ENCODE measurements at places on chromosomes 5 and 9.

GRCh38 chr9:101477214-101477613 is 41.6 kb upstream of the ALDOB start:
- DNase-seq, result no peak

GRCh38 chr5:32450952-32451351 is 6.4 kb upstream of the ZFR start:
- DNase-seq, result no peak

DNA sequence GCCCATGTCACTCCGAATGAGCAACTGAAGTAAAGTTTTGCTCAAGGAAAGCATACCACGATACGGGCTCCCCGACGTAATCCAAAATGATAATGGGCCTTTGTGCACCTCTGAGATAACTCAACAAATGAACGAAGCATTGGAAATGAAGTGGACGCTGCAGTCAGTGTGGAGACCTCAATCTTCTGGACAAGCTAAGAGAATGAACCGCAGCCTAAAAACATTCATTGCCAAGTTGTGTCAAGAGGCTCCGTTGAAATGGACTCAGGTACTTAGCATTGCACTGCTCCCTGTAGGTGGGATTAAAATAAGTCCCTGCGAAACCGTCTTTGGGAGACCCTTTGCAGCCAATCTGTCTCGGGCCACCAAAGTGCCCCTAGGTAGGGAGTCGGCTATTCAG is 3.9 kb upstream of the LCN9 start:
- no peak for DNase-seq

GRCh38 chr9:79868567-79869189 is 296.9 kb downstream of the TLE4 start:
- DNase-seq, result no peak

GRCh38 chr9:98187926-98188325 is 4.5 kb downstream of the CORO2A start:
- no peak for DNase-seq

- peak; percentile 56 for DNase-seq
Observed at GRCh38 chr9:105138306-105138801, 106.1 kb upstream of the SLC44A1 start.

DNA sequence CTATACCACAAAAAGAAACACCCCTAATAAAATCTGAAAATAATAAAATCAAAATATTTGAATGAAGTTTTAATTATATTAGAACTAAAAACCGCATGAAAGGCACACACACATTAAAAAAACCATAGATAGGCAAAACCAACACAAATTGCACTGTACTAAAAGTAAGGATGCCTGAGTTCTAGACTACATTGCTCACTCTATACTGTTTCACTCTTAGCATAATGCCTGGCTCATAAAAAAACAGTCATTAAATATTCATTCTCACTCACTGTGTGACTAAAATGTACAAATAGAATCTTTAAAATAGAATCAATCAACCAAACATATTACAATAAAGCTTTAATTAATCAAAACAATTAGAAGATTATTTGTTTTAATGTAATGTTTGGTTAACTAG is 41.7 kb downstream of the CETN3 start:
- no peak for DNase-seq

- DNase-seq, result no peak
Observed at GRCh38 chr9:19445452-19445851, 36.6 kb downstream of the ACER2 start.

DNA sequence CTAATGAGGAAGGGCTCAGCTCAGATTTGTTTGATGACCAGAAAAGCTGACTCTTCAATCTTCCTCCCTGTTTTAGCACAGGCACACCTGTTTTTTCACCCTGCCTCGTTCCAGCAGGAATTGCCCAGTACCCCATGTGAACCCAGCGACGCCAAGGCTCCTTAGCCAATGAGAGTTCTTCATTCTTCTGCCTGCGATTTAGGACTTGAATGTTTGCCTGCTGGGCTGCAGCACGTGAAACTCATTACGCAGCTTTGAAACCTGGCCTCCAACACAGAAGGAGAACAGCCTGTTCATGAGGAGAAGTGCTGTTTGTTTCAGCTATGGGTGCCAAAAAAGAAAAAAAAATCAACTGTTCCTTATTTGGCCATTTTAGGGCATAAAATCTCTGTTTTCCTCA is 315.5 kb downstream of the TRPM3 start:
- no peak for DNase-seq

- DNase-seq, result no peak
Observed at GRCh38 chr5:151432210-151432609, 15.2 kb upstream of the SLC36A1 start.

- no peak for DNase-seq
Observed at GRCh38 chr9:12698986-12699385, 5.8 kb downstream of the TYRP1 start.

DNA sequence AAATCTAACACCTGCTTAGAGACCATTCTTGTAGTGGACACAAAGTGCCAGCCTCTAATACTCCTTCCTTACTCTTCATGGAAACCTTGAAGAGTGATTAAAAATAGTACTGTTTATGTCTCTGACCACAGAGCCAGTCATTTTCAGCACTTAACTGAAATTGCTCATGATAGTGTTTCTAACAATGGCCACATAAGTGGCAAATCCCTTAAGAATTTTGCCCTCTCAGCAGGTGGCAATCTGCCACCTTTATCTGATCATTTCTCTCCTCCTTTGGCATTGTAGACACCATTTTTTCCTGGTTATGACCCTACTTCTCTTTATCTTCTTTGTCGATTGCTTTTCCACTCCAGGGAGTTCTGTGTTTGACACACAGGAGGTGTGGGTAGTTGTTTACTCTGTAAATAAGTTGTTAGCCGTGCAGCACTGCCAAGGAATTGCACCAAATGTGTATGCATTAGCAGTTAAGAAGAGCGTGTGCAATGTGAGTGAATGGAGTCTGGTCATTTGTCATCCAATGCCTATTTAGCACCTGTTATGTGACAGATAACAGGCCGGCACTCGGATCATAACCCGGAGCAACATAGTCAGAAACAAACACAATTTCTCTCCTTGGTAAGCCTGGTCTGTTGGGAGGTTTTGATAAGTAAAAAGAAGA is 36.8 kb upstream of the STARD4 start:
- DNase-seq, result no peak

GRCh38 chr5:64690417-64691151 is at the start of gene SHISAL2B:
Gene SHISAL2B (plus strand): TSS chr5:64690503. CDS start chr5:64690624, 121 bp downstream.
- no peak for DNase-seq

GRCh38 chr9:100303747-100304146 is 49.0 kb downstream of the TEX10 start:
- no peak for DNase-seq

- no peak for DNase-seq
Observed at GRCh38 chr9:122201641-122202040, 27.1 kb downstream of the LHX6 start.

GRCh38 chr5:31347552-31347905 is 154.0 kb downstream of the CDH6 start:
- DNase-seq, result no peak

- no peak for DNase-seq
Observed at GRCh38 chr9:14092344-14092743, 221.6 kb downstream of the NFIB start.

- DNase-seq, result no peak
Observed at GRCh38 chr9:70043285-70043684, 363 bp upstream of the MAMDC2 start.

DNA sequence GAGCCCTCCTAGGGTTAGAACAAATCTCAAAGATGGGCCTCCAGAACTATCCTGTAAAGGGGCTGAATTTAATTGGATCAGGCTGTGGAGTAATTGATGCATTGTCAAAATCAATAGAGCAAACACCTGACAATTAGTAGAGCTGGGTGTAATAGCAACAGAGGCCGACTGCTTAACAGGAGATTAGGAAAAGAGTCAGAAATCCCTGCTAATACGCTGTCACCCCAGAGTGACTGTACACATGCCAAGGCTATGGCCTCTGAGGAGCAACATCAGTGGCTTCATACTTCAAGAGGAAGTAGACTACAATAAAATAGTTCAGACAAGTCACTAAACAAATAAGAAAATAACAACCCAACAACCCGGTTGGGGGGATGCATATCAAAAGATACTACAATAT is 18.7 kb upstream of the GRPEL2 start:
- no peak for DNase-seq

DNA sequence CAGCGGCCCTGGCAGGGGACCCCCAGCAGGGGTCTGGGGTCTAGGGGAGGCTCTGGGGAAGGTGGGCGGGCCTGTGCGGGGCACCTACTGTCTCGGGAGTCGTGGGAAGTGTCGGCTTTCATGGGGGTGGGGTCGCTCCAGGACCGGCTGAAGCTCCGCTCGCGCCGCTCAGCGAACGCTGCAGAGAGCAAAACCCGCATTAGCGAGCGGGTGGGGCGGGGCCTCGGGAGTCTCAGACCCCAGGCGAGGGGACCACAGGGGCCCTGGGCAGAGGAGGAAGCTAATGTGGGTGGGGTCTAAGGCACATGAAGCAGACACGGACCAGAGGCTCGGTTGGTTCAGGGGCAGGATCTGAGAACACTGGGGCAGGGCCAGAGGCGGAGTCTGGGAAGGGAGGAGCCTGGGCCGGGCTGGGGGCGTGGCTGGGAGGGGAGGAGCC is 5.5 kb downstream of the NSMF start:
- peak; percentile 85 for DNase-seq

DNA sequence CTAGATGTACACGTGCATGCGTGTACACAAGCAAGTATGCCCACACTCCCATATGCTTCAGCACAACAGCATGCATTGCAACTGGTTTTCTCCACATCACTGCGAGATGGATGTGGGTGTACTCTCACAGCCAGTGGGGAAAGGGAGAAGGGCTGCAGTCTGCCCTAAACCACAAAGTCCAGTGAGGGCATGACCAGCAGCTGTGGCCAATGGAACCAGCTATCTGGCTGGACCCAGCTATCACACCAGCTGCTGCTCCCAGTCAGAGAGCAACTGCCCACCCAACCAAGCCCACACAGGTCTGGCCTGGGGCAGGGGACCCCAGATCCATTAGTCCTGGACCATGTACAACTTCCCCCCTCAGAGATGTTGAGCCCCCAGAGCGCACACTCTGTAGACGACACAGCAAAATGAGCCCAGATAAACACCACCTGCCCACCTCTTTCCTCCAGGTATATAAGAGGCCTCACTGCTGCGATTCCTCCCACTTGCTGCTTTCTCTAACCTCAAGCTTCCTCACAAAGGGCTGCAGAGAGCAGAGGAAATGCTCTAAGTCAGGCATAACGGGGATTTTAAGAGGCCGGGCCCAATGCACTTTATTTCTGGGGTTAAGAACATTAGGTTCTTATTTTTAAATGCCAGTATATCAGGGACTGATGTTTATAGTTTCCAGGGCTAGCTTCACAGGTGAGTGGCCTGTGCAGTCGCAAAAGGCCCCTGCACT is 39.0 kb downstream of the SHB start:
- DNase-seq, result no peak

- peak; percentile 45 for DNase-seq
Observed at GRCh38 chr9:107674721-107675277, 185.2 kb upstream of the KLF4 start.

GRCh38 chr9:70490478-70490877 is 76.0 kb upstream of the KLF9 start:
- no peak for DNase-seq

- DNase-seq, result no peak
Observed at GRCh38 chr5:88888291-88888690, 5.3 kb upstream of the MEF2C start.

DNA sequence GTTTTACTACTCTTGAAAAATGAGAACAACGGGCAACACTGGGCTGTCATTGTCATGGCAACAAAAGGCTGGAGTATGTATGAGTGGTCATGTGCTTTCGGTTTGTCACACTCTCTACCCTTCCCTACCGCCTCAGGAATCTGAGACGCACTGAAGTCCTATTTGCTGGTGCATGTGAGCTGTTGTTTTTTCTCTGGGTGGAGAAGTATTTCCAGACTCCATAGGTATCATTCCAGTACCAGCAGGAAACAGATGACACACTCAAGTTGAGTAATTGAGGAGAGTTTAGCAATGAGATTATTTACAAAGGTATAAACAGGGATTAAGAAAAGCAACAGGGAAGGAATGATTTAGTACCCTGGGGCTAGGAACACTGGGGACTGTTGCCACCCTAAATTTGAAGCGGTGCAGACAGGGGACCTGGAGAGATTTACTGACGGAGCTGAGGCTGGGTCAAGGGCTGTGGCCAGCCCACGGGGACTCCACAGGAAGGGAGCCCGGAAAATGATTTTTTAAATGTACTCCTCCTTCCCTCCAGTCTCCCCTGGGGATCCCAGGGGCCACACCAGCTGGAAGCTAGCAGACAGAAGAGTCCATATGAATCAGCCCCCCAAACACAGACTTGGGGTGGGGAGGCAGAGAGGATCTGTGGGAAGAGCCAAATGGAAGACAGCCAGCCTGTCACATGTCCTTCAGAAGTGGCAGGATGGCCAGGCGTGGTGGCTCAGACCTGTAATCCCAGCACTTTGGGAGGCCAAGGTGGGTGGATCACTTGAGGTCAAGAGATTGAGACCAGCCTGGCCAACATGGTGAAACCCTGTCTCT is 13.2 kb upstream of the ZBTB43 start:
- DNase-seq, result no peak

DNA sequence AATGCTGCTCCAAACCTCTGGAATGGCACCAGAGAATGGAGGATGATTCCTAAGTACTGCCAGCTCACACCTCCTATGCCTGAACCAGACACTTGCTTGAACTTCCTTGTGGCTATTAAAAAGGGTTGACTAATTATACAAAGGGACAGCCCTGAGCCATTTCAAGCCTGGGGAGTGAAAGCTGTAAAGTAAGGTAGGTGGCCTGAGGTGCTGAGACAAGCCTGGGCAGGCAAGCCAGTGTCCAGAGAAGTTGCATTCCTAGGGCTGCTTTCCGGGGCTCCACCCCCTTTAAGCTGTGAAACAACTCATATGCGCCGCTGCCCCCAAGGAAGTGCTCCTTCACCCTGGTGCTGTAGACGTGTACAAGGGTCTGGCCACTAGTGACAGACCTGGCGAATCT is 79.9 kb upstream of the SLC1A3 start:
- no peak for DNase-seq

DNA sequence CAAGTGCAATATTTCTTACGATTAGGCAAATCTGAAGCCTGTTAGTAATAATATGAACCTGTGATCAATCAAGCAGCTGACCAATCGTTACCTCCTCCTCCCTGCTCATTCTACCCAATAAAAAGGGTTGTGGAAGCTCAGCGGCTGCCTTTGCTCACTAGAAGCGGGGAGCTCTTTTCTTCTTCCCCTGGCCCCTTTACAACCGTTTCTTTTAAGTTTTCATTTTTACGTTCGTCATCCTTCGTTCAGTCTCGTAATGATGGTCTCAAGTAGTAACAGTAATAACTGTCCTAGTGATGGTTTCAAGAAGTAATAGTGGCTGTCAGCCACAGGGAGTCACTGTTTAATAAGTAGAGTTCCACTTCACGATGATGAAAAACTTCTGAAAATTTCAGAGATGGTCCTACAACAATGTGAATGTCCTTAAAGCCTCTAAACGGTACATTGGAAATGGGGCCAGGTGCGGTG is 6.2 kb downstream of the UGT3A2 start:
- no peak for DNase-seq

DNA sequence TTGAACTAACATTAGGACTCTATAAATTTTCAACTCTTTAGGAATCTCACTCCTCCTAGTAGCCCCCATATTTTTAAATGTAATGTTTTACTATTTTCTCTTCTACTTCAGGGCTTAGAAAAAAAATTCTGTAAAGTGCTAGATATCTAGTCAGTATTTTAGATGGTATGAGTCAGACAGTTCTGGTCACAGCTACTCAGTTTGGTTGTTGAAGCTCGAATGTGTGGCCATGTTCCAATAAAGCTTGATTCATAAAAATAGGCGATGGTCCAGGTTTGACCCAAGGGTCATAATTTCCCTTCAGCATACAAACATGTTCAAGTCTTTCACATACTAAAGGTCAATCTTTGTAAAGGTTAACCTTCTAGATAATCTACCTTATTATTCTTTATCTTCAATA is 566.0 kb upstream of the CDH18 start:
- DNase-seq, result no peak

GRCh38 chr9:16312962-16313546 is 557.4 kb downstream of the BNC2 start:
- DNase-seq, result no peak
